A375 (cell line): ENCODE measurements at places on chromosomes 11 and 22. TPM values are rescaled to one million over a fixed set of nuclear protein-coding genes. Genes with fewer than 3 reads are reported as not detected.

Gene TRIM49
- total RNA-seq, result 0.08 TPM in 2 replicates

Gene A4GALT
- 2.3 and 4.9 TPM in 2 replicates for total RNA-seq

Gene CRYBB3
- total RNA-seq, result 1.1 TPM in 1 of 2 replicates, not detected in the other

Gene MN1
- 0.24 and 0.26 TPM in 2 replicates for total RNA-seq

Gene MYRF
- 3.1 and 4.8 TPM in 2 replicates for total RNA-seq

Gene TRIM3
- 12.4 TPM in 2 replicates for total RNA-seq

Gene FGF19
- 0.15 TPM in 1 of 2 replicates, not detected in the other for total RNA-seq

Gene MMP3
- total RNA-seq, result 0.40 TPM in 1 of 2 replicates, not detected in the other

Gene GRAP2
- total RNA-seq, result 1.7 and 3.4 TPM in 2 replicates

Gene CNGA4
- not detected in 2 replicates for total RNA-seq

Gene PRR33
- not detected in 2 replicates for total RNA-seq

Gene C11orf97
- not detected in 2 replicates for total RNA-seq

Gene OR8A1
- 0.61 and 0.64 TPM in 2 replicates for total RNA-seq

Gene RGL4
- total RNA-seq, result not detected in 2 replicates

Gene ALG12
- 8.4 and 10.4 TPM in 2 replicates for total RNA-seq

Gene OR8G1
- 0.38 and 0.64 TPM in 2 replicates for total RNA-seq

Gene PPP2R5B
- 10.2 and 10.6 TPM in 2 replicates for total RNA-seq

Gene C11orf87
- total RNA-seq, result not detected in 2 replicates

Gene GAB4
- not detected in 2 replicates for total RNA-seq

Gene CCDC157
- total RNA-seq, result 1.8 and 4.1 TPM in 2 replicates

Gene CRYBA4
- total RNA-seq, result not detected in 2 replicates

Gene CABP4
- 0.15 TPM in 1 of 2 replicates, not detected in the other for total RNA-seq

Gene OR2AT4
- total RNA-seq, result not detected in 2 replicates

Gene VEGFB
- total RNA-seq, result 30.6 and 44.7 TPM in 2 replicates

Gene CHADL
- 1.0 and 1.2 TPM in 2 replicates for total RNA-seq

Gene ACER3
- 5.0 and 15.5 TPM in 2 replicates for total RNA-seq

Gene KRTAP5-11
- not detected in 2 replicates for total RNA-seq

Gene GGT5
- not detected in 2 replicates for total RNA-seq

Gene PGR
- total RNA-seq, result not detected in 2 replicates

Gene MRGPRF
- 0.15 TPM in 1 of 2 replicates, not detected in the other for total RNA-seq

Gene NAALAD2
- 1.1 and 2.0 TPM in 2 replicates for total RNA-seq

Gene GRM5
- 0.30 and 0.32 TPM in 2 replicates for total RNA-seq

Gene AIFM3
- 0.26 and 0.45 TPM in 2 replicates for total RNA-seq

Gene BTBD18
- 0.04 and 0.13 TPM in 2 replicates for total RNA-seq

Gene SMPD1
- 10.2 and 10.3 TPM in 2 replicates for total RNA-seq

Gene PEX26
- total RNA-seq, result 23.8 and 25.8 TPM in 2 replicates

Gene DEUP1
- total RNA-seq, result not detected in 2 replicates

Gene TSGA10IP
- total RNA-seq, result not detected in 2 replicates

Gene OR52I1
- total RNA-seq, result not detected in 2 replicates

Gene OR10A2
- not detected in 2 replicates for total RNA-seq

Gene RAB6A
- total RNA-seq, result 36.0 and 44.6 TPM in 2 replicates

Gene CCDC73
- not detected in 2 replicates for total RNA-seq

Gene ACTN3
- total RNA-seq, result not detected in 2 replicates

Gene CD151
- total RNA-seq, result 225 and 229 TPM in 2 replicates

Gene DENND6B
- 0.72 and 0.98 TPM in 2 replicates for total RNA-seq

Gene CDC45
- 59.7 and 62.4 TPM in 2 replicates for total RNA-seq

Gene GUCD1
- 87.6 and 91.1 TPM in 2 replicates for total RNA-seq

Gene ADORA2A
- 0.93 and 0.98 TPM in 2 replicates for total RNA-seq

Gene CRKL
- 17.3 and 18.8 TPM in 2 replicates for total RNA-seq

Gene IMMP1L
- total RNA-seq, result 21.9 and 36.3 TPM in 2 replicates

Gene CAPN5
- 8.6 and 13.3 TPM in 2 replicates for total RNA-seq

Gene MUC5AC
- total RNA-seq, result under 0.01 and 0.08 TPM in 2 replicates

Gene PHETA2
- total RNA-seq, result 0.03 TPM in 1 of 2 replicates, not detected in the other

Gene MS4A12
- not detected in 2 replicates for total RNA-seq

Gene FOLR3
- not detected in 2 replicates for total RNA-seq

Gene DERL3
- 0.19 TPM in 1 of 2 replicates, not detected in the other for total RNA-seq

Gene CHST1
- 12.5 and 14.2 TPM in 2 replicates for total RNA-seq

Gene OR4D5
- not detected in 2 replicates for total RNA-seq
